ENCODE measurements at places on chromosomes 13 and 19.

DNA sequence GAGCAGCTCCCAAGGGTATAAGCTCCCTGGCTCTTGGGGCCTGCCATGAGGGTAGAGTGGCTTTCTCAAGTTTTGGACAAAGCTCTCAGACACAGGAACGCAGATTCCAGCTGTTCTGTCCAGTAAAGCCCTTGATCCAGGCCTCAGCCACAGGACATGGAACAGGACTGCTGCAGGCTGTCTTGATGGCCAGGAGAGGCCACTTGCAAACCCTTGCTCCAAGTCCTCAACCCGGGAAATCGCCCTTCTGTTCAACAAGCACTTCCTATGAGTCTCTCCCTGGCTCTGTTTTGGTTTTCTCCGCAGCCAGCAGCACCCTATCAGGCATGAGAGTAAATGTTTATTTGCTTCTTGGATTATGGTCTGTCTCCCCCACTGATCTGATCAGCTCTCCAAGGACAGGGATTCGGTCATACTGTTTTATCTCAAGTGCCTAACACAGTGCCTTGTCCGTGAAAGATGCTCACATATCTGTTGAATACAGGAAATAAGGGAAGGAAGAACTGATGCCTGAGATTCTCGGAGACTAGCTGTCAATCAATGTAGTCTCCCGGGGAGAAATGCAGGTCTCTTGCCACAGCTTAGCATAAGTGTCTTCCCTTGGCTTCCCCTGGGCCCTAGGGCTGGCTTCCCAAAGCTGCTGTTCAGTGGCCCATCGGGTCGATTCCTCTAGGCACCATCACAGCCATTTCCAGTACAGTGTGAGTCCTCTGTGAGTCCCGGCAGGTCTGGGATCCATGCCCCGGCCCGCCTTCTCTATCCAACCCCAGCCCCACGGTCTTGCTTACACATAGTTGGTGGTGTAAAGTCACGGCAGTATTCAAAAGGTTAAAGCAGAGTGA, 90.8 kb downstream of the TSHZ3 start:
- DNase-seq = no peak

DNA sequence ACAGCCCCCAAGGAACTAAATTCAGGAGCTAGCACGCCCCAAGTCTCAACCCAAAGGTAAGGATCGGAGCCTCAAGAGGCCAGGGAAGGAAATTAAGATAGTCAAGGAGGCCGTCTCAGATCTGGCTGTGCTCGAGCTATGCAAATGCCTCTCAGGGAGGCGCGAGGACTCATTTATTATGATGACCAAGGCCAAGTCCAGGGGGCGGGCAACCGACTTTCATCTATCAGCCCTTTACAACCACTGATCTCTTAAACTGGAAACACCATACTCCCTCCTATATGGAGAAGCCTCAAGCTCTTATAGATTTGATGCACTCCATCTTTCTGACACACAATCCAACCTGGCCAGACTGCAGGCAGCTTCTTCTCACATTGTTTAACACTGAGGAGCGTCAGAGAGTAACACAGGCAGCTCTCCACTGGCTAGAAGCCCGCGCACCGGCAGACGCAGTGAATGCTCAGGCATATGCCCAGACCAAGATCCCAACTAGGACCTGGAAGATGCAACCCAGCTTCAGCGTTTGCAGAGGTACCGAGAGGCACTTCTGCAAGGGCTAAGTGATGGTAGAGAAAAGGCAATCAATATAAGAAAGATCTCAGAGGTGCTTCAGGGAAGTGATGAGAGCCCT, 9.6 kb upstream of the SLC15A1 start:
- DNase-seq = no peak

DNA sequence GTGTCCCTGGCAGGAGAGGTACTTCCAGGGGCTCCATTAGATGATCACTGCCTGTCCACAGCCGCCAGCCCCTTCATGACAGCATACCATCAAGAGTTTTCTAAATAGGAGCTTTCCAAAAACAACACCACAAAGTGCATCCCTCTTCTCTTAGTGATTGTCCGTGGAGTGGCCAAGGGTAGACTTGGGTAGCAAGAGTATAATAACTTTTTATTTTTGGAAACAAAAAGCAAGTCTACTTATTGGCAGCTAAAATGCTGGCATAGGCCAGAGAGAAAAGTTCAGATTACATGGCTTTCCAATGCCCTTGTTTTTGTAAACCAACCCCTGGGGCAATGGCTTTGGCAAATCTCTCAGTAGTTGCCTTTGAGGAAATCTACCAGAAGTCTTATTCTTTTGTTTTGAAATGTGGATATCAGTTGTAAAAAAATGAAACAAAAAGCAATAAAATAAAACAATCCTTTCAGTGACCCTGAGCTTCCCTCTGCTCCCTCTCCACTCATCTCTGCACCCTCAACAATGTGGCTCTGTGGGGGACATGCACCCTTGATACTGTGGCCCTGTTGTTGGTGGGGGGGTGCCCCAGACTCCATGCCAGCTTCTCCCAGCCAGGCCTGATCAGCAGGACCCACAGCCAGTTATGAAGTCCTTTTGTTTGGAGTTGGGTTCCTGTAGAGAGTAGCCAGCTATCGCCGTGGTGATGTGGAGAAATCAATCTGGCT, 294.1 kb downstream of the DLEU7 start:
- no peak for DNase-seq

DNA sequence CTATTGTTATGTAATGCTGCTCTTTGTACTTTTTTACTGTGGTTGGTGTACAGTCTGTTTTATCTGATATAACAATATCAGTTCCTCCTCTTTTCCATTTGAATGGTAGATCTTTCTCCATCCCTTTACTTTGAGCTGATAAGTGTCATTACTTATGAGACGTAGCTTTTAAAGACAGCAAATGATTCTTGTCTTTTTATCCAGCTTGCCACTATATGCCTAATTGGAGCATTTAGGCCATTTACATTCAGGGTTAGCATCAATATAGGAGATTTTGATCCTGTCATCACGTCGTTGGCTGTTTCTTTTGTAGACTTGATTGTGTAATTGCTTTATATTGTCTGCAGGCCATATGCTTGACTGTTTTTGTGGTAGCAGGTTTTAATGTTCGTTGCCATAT, 894.2 kb upstream of the ATXN8OS start:
- no peak for DNase-seq

GRCh38 chr13:73740666-73741065, 393.5 kb downstream of the KLF12 start:
- DNase-seq = no peak

- DNase-seq = peak; percentile 86
Observed at GRCh38 chr19:6947745-6948144, 60.4 kb downstream of the ADGRE1 start.

- no peak for DNase-seq
Observed at GRCh38 chr13:60155978-60156377, 7.8 kb downstream of the DIAPH3 start.

- no peak for DNase-seq
Observed at GRCh38 chr13:41970918-41971317, 10.0 kb upstream of the VWA8 start.

- no peak for DNase-seq
Observed at GRCh38 chr19:17719730-17720400, 585 bp downstream of the MAP1S start.

DNA sequence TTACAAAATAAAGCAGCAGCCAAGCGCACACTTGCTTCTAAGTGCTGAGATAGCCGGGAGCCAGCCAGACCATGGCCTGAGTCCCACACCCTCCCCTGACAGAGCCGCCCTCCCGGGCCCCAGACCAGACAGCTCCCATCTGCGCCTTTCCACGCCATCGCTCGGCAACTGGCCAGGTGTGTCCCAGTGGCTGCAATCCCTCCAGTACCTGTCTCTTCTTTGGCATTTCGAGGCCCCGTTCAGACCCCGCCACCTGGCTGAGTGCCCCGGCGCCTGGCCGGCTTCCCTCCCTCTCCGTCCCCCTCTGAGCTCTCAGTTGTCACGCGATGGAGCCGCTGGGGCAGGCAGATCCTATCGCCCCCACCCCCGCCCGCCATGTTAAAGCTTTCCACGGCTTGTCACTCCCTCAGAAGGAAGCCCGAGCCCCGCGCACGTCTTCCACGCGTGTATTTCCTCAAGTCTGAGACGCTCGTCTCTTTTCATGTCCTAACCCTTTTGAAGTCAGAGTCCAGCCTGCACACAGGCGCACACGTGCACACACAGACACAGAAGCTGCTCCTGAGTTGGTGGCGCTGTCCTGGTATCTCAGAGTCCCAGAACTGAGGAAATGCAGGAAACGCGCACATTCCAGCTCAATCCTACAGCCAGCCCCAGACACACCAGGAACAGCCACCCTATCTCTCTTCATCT, 7.9 kb downstream of the MLLT1 start:
- no peak for DNase-seq

DNA sequence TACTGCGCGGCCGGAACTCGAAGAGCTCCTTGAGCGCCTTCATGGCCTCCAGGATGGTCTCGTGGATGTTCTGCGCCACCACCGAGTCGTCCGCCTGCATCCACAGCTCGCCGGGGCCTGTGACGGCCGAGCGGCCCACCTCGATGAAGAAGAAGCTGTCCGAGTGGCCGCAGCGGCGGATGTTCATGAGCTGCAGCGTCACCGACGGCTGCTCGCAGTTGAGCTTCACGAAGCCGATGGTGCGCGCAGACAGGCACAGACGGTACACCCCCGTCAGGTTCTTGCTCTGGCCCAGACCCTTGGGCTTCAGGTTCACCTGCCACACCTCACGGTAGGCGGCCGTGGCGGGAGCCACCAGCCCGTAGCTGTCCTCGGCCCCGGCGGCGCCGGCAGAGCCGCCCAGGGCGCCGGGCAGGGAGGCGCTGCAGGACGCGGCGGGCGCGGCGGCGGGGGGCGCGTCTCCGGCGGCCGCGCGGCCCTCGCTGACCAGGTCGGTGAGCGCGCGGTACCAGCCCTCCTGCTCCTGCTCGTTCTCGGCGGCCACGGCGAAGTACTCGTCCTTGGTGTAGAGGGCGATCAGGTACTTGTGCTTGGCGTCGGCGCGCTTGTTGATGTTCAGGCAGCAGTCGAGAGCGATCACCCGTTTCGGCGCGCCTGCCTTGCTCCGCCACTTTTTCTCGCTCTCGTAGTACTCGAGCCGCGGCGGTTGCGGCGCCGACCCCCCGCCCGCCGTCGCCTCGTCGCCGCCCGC, 1.1 kb downstream of the IRS2 start:
- DNase-seq = peak; percentile 33

- DNase-seq = no peak
Observed at GRCh38 chr13:26867451-26868091, 107.0 kb upstream of the GPR12 start.

DNA sequence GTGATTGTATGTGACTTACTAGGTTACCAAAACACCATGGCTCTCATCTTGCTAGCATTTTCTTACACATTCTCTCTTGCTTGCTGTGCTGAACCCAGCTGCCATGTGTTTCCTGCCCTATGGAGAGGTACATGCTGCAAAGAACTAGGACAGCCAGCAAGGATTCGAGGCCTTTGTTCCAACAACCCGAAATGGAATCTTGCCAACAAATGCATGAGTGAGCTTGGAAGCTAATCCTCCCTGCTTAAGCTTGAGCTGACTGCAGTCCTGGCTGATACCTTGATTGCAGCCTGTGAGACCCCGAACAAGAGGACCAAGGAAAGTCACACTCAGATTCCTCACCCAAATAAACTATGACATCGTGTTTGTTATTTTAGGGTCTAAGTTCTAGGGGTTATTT, 651.2 kb downstream of the SLITRK6 start:
- DNase-seq = no peak

- DNase-seq = no peak
Observed at GRCh38 chr13:59274958-59275727, 888.6 kb downstream of the DIAPH3 start.

DNA sequence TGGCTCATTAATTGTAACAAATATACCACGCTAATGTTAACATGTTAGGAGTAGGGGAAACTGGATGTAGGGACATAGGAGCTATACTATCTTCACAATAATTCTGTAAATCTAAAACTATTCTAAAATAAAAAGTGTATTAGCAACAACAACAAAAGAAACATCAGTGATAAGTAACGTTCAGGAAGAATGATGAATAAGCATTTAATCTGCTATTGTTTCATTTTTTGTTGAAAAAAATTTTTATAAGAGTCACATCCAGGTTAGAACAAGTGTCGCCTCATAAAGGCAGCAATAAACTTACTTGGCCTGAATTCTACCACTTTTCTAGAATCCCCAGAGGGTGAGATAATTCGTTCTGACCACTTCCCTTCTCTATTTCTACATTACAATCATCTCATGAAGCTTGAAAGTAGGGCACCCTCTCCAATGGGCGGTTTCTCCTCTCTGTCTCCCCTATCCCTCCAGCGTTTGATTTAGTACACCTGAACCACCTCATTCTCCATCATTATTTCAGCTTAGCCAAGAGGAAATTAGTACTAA, 253.1 kb upstream of the IPO5 start:
- no peak for DNase-seq

GRCh38 chr13:110462091-110462490, 99.4 kb downstream of the RAB20 start:
- no peak for DNase-seq

DNA sequence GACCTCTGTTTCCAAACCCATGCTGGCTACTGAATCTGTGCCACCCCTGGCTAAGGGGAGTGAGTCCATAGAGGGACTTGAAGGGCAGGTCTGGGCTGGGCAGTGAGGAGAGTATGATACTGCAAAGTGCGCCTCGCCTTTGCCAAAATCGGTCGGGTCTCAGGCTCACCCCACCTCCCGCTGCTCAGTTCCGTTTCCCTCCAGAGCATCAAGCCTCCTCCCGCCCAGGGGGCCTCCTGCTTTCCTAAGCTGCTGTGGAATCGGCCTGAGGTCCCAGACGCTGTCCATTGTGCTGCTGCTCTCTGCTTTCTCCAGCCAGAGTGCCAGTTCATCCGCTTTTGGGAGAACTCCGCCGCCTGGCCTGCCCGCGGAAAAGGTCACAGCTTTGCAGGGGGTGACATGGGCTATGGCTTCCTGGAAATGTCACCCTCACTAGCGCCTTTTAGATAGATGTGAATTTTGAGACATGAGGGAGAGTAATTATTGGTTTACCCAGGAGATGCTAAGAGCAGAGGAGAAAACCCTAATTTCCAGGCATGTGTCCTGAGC, 1418.4 kb downstream of the UQCRFS1 start:
- no peak for DNase-seq

- DNase-seq = no peak
Observed at GRCh38 chr13:26534036-26534726, 23.3 kb upstream of the WASF3 start.

DNA sequence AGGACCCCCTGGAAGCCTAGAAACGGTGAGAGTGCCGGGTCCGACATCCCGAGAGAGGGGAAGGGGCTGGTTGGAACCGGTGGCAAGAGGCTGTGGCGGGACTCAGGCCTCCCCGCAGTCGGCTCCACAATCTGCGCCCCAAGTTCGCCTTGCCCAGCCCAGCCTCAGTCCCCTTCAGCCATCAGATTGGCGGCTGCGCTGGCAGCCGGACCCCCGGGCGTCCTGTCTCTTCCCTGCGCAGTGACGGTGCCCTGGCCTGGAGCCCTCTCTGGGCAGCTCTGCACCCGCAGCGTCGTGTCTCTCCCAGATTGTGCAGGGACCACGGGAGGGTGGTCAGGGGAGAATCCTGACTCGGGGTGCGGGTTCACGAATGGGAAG, 315 bp downstream of the ZNF492 start:
- no peak for DNase-seq

DNA sequence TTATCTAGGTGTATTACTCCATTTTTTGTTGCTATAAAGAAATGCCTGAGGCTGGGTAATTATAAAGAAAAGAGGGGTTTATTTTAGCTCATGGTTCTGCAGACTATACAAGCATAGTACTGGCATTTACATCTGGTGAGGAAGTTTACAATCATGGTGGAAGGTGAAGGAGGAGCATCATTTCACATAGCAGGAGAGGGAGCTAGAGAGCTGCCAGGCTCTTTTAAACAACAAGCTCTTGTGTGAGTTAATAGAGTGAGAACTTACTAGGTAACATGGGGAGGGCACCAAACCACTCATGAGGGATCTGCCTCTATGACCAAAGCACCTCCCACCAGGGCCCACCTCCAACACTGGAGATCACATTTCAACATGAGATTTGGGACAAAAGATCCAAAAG, 221.7 kb upstream of the GPC6 start:
- DNase-seq = no peak

All from activated CD4-positive, alpha-beta T cell treated with anti-CD3 and anti-CD28 coated beads, Interleukin-2, amount 50 U/mL, for 16 hours (primary cell).